ENCODE measurements at places on chromosomes 1 and 21.

DNA sequence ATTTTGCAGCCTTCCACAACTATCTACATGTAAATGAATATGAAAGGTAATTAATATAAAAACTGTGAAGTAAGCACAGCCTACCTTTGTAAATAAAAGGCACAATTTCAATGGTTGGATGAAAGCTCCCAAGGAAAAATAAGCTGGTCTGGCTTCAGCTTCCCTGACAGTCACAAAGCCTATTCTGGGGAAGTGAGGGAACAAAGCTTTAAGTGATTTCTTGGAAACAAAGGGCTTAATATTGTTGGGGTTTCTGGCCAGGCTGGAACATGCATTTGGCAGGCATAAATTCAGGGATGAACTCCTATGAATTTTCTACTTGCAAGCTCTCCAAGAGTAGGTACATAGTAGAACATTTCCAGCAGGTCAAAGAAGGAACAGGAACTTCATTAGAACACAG is 17.3 kb downstream of the BCAS2 start:
- DNase-seq: no peak

GRCh38 chr1:5220821-5221220 is 566.4 kb downstream of the AJAP1 start:
- no peak for DNase-seq

DNA sequence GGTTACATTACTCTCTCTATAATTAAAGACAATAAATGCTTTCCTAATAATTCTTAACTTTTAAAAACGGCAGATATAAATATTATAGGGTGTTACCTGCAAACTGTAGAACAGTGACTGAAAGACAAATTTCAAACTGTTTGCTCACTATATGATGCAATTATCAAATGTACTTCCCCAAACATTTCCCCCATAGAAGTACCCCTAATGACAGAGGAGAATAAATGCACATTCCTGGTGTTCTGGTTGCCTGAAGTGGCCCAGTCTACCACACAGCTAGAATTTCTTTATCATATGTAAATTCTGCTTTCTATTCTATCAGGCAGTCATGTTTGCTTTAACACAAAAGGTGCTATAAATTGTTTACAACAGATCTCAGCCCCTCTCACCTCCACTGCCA is 70.4 kb downstream of the VAV3 start:
- DNase-seq: no peak

DNA sequence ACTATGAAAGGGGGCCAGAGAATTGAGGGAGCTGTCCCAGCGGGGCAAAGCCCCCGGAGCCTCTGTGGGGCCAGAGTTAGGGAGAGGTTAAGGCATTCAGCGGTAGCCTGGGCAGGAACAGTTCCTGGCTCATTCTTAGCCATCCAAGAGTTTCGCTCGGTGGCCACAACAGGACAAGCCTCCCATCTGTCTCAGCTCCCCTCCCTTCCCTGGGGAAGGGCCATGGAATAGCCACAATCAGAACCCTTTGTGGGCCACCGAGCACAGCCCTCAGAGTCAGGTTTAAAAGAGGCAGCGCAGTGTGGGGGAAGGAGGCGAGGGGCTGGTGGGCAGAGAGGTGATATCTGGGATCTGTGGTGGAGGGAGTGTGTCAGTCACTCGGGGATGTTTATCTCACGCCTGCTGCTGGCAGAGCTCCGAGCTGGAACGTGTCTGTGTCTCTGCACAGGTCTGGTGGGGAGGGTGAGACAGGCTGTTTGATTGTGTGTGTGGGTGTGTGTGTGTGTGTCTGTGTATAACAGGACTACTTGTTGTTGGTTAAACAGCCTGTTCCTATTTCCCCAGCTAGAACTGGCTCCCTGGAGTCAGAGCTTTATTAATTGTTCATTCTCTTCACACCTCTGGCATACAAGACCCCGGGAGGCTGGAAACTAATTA is 49.6 kb upstream of the GOLT1A start:
- no peak for DNase-seq

DNA sequence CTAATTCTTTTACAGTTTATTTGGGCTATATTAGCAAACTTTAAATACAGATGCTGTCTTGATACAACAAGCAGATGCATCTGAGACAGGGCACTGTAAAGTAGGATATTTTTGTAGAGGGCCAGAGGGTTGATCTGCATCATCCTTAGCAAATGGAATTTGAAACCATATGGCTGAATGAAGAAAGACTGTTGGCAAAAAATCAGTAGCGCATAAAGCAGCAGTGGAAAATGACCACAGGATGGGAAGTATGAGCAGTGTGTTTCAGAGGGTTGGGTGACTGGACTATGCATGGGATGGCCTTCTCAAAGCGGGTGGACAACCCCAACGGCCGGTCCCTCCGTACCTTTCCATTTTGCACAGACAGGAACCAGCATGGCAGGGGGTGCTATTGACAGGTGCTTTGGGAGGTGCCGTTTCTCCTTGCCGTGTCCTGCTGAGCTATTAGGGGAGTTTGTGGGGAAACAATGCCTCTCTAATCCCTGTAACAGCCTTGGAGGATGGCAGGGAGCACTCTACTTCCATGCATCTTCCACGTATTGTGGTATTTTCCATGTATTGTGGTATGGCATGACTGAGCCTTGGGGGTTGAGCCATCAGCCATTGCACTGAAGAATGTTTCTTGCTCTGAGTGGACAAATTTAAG is 5.9 kb downstream of the LRRC8B start:
- DNase-seq: no peak

- no peak for DNase-seq
Observed at GRCh38 chr21:44898011-44898488, 22.6 kb downstream of the ITGB2 start.

DNA sequence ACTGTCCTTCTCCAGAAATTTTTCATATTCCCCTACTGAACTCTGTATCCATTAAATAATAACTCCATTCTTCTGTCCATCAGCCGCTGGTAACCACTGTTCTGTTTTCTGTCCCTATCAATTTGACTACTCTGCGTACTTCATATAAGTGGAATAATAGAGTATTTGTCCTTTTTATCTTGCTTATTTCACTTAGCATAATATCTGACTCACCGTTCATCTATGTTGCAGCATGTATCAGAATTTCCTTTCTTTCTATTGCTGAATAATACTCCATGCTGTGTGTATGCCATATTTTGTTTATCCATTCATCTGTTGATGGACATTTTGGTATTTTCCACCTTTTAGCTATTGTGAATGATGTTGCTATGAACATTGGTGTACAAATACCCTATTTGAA is 71.9 kb downstream of the CEP350 start:
- DNase-seq: no peak

DNA sequence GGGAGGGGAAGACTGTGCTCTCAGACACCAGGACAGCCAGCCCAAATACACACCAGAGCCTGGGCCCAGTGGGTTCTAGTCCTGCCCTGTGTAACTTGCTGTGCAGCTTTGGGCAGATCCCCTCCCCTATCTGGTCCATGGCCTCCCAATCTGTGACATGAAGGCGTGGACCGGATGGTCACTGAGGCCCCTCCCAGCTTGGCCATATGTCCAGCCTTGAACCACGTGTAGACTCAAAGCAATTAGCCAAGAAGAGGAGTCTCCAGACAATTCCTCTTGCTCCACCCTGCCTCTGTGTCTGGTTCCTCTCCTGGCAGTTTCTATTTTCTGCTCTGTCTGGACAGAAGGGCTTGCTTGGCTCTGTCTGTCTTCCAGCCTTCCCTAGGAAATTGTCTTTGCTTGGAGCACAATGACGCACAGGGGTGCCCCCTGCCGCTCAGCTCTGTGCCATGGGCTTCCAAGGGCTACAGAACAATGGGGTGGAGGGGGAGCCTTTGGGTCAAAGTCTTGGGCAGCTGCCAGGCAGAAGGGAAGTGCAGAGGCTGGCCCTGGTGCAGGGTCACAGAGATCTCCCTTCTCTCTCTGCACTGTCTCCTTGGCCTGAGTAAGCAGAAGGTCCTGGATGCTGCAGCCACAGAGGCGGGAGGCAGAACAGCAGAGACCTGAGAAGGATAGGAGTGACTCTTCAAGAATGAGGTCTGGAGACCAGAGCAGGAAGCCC is 66.1 kb downstream of the TENT5C start:
- no peak for DNase-seq

GRCh38 chr21:27700974-27701614 is 734.2 kb upstream of the ADAMTS5 start:
- DNase-seq: peak; percentile 56

DNA sequence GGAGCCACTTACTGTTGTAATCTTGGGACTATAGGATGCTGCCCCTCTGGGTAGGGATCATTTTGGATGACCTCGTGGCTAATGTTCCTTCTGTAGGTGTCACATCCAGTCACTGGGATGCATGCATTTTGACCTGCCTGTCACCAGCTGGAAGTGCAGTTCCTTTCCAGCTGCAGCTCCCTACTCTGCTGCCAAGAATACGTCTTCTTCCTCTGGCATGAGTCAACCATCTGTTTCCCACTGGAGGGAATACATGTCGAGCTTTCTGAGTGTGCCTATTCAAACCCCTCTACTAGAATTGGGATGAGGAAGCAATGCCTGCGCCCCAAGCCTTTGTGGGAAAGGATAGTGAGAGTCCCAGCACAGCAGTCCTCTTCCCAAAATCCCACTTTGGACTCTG is 415.5 kb upstream of the ADAMTS5 start:
- DNase-seq: no peak

DNA sequence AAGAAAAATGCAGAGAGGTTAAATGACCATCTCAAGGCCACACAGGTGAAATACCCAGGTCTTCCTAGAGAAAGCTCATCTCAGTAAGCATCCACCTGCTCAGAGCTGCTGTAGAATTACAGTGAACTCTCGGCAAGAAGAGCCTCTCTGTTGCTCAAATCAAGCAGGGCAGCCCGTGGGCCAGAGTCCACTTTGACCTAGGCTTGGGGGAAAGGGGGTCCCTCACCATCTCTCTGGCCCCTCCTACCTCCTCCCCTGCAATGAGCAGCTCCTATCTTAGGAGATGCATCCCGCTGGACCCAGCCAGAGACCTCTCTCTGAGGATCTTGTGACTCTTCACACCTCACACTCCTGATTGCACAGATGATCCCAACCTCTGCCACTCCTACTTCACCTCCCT is 364.7 kb downstream of the PTPRU start:
- DNase-seq: no peak

GRCh38 chr1:17167041-17167785 is 37.7 kb upstream of the PADI1 start:
- DNase-seq: no peak

- DNase-seq: no peak
Observed at GRCh38 chr1:14921057-14921456, 232.5 kb upstream of the TMEM51 start.

- DNase-seq: no peak
Observed at GRCh38 chr1:40303790-40304189, 13.3 kb downstream of the COL9A2 start.

- no peak for DNase-seq
Observed at GRCh38 chr21:44955798-44956175, 16.0 kb downstream of the SLX9 start.

- no peak for DNase-seq
Observed at GRCh38 chr1:65281846-65282245, 27.5 kb upstream of the DNAJC6 start.

DNA sequence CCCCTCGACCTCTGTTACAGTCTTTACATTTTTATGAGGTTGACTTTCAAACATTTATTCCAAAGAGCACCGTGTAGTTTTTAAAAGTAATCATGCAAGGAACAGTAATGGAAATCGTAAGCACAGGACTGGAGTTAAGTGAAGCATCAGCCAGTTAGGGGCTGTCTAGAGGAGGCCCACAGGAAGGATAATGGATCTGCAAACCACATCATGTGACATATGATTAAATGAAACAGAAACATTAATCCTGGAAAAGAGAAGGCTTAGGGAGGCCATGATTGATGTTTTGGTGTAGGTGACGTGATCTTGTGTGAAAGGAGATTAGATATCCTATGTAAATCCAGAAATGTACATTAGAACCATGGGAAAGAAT is 25.0 kb downstream of the RGS7 start:
- no peak for DNase-seq

DNA sequence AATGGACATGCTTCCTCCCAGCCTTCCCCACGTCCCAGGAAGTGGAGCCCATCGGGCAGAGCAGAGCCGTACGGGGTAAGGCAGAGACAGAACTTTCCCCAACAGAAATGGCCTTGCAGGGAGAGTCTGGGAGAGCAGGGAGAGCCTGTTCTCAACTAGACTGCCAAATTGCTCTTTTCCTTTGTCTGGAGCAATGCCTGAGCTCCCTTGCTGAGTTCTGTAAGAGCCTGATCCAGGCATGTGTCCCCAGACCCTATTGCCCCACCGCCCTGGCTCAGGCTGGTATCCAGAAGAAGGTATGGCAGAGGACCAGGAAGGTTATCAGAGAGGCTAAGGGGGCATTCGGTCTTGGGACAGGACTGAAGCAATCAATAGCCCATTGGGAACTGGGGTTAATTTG is 79.9 kb downstream of the TMEM53 start:
- DNase-seq: no peak

GRCh38 chr21:31489726-31490125 is 145.7 kb upstream of the TIAM1 start:
- DNase-seq: no peak

DNA sequence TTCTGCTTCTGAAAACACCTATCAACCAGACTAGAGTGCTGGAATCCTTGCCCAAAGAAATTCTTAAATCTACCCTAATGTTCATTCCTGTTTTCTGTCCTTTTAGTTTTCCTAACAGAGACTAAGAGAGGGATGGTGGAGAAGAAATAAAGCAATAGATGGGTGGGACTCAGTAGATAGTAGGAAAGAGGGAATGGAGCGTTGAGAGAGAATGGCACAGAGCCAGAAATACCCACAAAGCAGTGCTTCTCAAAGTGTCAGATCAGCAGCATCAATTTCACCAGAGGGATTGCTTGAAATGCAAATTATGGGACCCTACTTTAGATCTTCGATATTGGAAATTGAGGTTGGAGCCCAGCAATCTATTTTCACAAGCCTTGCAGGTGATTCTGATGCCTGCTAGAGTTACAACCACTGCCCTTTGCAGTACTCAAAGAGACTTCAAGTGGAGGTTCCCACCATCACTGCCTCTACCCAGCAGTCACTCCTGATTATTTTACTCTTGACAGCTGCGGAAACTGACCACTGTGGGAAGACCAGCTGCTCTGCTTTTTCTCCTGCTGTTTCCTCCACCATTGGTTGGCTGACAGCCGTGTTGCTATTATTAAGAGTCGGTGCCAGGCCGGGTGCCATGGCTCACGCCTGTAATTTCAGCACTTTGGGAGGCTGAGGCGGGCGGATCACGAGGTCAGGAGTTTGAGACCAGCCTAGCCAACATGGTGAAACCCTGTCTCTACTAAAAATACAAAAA is 11.4 kb upstream of the PRPF3 start:
- no peak for DNase-seq

GRCh38 chr1:172376431-172376830 is 44.1 kb upstream of the C1orf105 start:
- DNase-seq: no peak
